GOT3 (cell line): ENCODE measurements at places on chromosomes 2 and 18.

GRCh38 chr2:102176172-102176571 lies 10.7 kb upstream of the IL1RL2 start:
- no peak for DNase-seq

DNA sequence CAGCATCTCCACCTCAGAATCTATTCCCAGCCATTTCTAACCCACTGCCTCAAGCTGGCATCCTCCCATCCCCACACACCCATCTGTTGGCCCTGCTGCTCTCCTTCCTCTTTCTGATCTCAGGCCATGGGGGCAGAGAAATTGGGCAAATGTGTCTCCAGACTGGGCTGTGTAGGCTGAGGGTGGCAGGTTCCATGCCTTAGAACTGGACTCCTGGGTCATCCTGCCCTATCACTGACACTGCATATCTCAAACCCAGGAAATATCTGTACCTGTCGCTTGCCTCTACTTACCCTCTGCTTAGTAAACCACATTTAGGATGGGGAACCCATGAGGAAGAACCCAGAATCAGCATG lies 1.8 kb downstream of the WNT10A start:
- DNase-seq: no peak

DNA sequence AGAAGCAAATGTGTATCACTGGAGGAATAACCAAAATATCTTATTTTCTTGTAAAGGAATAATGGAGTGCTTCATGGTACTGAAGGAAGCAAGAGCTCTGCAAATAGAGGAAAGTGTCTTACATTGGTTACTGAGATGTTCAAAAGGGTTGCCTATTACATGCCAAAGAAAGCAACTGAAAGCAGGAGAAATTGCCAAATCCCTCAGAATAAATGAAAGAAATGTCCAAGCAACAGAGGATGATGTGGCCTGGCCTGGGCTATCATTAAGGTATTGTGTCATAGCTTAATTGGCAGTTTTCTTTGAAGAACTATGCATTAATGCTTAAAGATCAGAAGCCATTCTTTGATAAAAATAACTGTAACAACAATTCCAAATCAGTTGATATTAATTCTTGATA lies 173.7 kb downstream of the RAB3GAP1 start:
- DNase-seq: no peak

DNA sequence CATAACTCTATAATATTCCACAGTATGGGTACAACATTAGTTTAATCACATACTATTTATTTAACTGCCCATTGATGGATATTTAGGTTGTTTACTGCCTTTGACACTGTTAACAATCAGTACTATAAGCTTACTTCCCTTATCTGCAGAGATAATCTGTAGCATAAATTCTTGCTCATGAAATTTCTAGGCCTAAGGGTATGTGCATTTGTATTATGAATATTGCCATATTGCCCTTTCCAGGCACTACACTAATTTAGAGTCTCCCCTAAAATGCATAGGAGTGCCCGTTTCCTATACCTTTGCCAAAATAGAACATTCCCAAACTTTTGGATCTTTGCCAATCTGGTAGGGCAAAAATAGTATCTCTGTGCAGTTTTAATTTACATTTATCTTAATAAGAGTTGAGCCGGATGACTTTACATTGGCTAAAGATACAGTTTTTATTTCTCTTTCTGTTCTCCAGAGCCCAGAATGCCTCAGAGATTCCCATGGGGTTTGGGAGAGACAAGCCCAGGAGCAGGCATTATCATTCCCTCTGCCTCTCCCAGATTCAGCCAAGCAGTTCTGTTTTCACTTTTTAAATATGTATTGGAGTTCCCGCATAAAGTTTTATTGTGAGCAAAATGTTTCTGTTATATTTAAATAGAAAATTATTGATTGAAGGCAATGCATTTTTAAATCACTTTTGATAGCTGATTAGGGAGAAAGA lies 102.8 kb downstream of the CAPN13 start:
- no peak for DNase-seq
